Fibroblast of lung (primary cell): ENCODE measurements at places on chromosomes 3 and 15.
A peak's percentile ranks its signal among the peaks of the same experiment; 100 is the strongest.

DNA sequence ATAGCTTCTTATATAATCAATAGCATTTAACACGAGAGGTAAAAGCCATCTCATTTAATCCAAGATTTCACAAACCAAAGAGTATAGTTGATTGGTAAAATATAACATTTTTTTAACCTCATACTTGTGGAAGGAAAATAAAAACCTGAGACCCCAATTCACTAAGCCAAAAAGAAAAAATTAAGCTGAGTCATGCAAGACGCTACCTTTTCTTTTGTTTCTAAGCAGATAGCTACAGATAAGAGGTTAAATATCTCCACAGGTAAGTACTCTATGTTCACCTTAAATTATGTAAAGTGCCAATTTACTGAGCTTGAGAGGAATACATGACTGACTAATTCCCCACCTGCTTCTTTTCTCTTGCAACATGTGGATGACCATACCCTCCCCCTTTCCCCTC, 656.4 kb downstream of the MECOM start:
- no peak overlapping the region for H3K27ac ChIP-seq
- H3K4me3 ChIP-seq, result no peak overlapping the region
- no peaks in the 10 kb centered on the region for H3K27me3 ChIP-seq
- no peaks in the 10 kb centered on the region for H3K4me1 ChIP-seq
- no peak for DNase-seq
- no peaks in the 10 kb centered on the region for H3K36me3 ChIP-seq

GRCh38 chr15:48096813-48097212, 24.0 kb upstream of the SLC24A5 start:
- DNase-seq, result peak; percentile 85
- H3K27me3 ChIP-seq, result no peaks in the 10 kb centered on the region
- no peak overlapping the region for H3K27ac ChIP-seq
- H3K4me3 ChIP-seq, result no peak overlapping the region

GRCh38 chr15:61687651-61688050, 372.6 kb downstream of the VPS13C start:
- no peak for DNase-seq
- no peaks in the 10 kb centered on the region for H3K27me3 ChIP-seq

- no peak overlapping the region for H3K4me3 ChIP-seq
- H3K36me3 ChIP-seq, result no peaks in the 10 kb centered on the region
- H3K27me3 ChIP-seq, result no peaks in the 10 kb centered on the region
- H3K27ac ChIP-seq, result no peak overlapping the region
- H3K4me1 ChIP-seq, result no peaks in the 10 kb centered on the region
Measured at GRCh38 chr3:183537295-183537730, 18.2 kb downstream of the KLHL6 start.

- no peaks in the 10 kb centered on the region for H3K4me1 ChIP-seq
- no peak overlapping the region for H3K27ac ChIP-seq
- H3K36me3 ChIP-seq, result no peaks in the 10 kb centered on the region
- no peaks in the 10 kb centered on the region for H3K27me3 ChIP-seq
- H3K4me3 ChIP-seq, result no peak overlapping the region
Measured at GRCh38 chr3:62785384-62785783, 89.8 kb downstream of the CADPS start.

DNA sequence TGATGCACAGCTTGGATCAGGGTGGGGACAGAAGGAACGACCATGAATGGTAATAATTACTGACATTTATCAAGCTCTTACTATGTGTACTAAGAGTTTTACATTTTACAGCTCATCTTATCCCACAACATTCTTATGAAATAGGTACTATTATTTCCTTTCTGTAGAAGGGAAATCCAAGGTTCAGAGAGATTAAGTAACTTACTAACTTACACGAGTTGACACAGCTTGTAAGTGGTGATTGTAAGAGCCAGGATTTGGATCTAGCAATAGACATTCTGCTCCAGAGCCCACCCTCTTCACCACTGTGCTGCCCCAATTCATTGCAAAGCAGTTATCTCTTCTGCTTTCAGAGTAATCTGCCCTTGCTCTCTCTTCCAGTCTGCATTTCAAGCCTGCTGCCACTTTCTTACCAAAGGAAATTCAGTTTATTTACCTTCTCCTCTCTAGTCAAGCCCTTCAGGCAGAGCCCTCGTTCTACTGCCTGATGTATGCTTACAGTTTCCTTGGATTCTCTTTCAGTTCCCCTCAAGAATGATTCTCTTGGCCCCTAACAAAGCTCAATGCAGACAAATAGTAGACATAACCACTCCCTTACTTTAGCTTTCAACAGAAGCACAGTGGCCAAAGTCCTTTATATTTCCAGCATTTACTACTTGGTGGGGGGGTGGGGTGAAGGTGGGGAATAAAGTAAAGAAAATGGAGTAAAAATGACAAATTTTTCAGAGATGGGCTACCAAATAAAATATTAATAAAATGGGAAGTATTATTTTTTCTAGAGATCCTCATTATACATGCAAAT, 65.8 kb downstream of the ATP8B4 start:
- no peak overlapping the region for H3K27ac ChIP-seq
- no peaks in the 10 kb centered on the region for H3K27me3 ChIP-seq
- peaks cover 28% of the 10 kb centered on the region for H3K4me1 ChIP-seq
- no peak for DNase-seq

- H3K4me1 ChIP-seq, result peaks cover 13% of the 10 kb centered on the region
- no peak overlapping the region for H3K4me3 ChIP-seq
- H3K36me3 ChIP-seq, result no peaks in the 10 kb centered on the region
- H3K27ac ChIP-seq, result peak overlapping the region; percentile 81
- no peaks in the 10 kb centered on the region for H3K27me3 ChIP-seq
Measured at GRCh38 chr3:55202326-55202725, 274.5 kb upstream of the LRTM1 start.

- H3K4me3 ChIP-seq, result no peak overlapping the region
- H3K27ac ChIP-seq, result no peak overlapping the region
- H3K4me1 ChIP-seq, result no peaks in the 10 kb centered on the region
- peak; percentile 97 for DNase-seq
- H3K27me3 ChIP-seq, result no peaks in the 10 kb centered on the region
Measured at GRCh38 chr15:27491666-27492621, 521.0 kb downstream of the GABRG3 start.

GRCh38 chr15:31217067-31217466, 109.6 kb upstream of the KLF13 start:
- no peaks in the 10 kb centered on the region for H3K36me3 ChIP-seq
- DNase-seq, result no peak
- H3K27me3 ChIP-seq, result peaks cover 3% of the 10 kb centered on the region
- peak overlapping the region; percentile 42 for H3K4me3 ChIP-seq

DNA sequence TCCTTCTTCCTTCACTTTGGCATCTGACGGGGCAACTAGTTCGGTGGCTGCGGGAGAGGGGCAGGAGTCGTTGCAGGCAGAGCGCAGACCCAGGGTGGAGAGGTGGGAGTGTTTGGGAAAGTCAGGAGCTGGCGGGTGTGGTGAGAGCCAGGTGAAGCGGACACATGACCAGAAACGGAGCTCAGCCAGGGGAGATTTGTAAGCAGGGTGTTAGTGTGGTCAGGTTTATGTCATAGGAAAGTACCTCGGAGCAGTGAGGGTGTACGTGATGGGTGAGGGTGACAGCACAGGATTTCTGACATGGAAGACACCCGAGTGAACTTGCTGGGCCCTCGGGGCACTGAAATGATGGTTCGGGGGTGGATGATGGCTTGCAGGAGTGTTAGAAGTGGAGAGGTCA, 247.4 kb upstream of the TPM1 start:
- no peaks in the 10 kb centered on the region for H3K27me3 ChIP-seq
- H3K4me3 ChIP-seq, result no peak overlapping the region
- no peaks in the 10 kb centered on the region for H3K4me1 ChIP-seq
- no peak for DNase-seq
- peaks cover 2% of the 10 kb centered on the region for H3K36me3 ChIP-seq

- H3K27me3 ChIP-seq, result no peaks in the 10 kb centered on the region
- H3K27ac ChIP-seq, result peak overlapping the region; percentile 59
- no peak overlapping the region for H3K4me3 ChIP-seq
- peak; percentile 94 for DNase-seq
- peaks cover 28% of the 10 kb centered on the region for H3K4me1 ChIP-seq
- H3K36me3 ChIP-seq, result no peaks in the 10 kb centered on the region
Measured at GRCh38 chr3:55160241-55160983, 232.6 kb upstream of the LRTM1 start.

DNA sequence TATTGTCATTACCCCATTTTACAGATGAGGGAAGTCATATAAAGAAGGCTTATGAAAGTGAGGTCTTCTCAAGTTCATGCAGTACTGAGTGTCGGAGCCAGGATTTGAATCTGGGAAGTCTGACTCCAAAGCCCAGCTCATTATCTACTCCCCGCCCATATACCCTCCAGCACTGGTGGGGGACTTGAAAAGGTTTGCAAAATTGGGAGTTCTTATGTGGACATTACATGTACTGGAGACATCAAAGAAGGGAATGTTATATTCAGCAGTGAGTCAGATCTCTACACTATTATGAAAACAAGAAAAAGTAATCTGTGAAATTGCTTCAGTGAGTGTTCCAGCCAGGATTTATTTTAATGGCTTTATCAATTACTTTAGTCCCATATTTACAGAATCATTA, 185.2 kb upstream of the CADPS start:
- H3K4me1 ChIP-seq, result no peaks in the 10 kb centered on the region
- H3K27me3 ChIP-seq, result no peaks in the 10 kb centered on the region
- no peak overlapping the region for H3K4me3 ChIP-seq
- no peak for DNase-seq
- no peaks in the 10 kb centered on the region for H3K36me3 ChIP-seq

DNA sequence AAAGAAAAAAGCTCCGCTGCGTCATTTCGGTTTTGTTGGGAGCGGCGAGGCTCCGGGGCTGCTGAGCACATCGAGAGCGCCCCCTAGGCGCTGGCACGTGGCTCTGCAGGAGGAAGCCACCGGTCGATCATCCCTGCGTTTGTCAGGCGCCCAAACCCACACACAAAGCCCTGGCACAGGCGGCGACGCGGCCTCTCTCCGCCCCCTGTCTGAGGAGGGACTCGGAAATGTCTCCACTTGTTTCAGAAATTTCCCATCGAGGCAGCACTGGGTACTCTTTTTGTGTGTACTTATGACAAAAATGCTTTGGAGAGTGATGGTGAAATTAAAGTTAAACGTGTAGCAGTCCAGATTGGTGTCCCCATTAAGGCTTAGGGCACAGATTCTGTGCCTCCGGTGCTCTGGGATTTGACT, 407.3 kb upstream of the ONECUT1 start:
- peak; percentile 32 for DNase-seq
- H3K4me3 ChIP-seq, result no peak overlapping the region
- no peaks in the 10 kb centered on the region for H3K4me1 ChIP-seq
- no peaks in the 10 kb centered on the region for H3K27me3 ChIP-seq
